Cerebellar cortex (tissue), 1 donor: ENCODE measurements at places on chromosomes 3 and 15.

DNA sequence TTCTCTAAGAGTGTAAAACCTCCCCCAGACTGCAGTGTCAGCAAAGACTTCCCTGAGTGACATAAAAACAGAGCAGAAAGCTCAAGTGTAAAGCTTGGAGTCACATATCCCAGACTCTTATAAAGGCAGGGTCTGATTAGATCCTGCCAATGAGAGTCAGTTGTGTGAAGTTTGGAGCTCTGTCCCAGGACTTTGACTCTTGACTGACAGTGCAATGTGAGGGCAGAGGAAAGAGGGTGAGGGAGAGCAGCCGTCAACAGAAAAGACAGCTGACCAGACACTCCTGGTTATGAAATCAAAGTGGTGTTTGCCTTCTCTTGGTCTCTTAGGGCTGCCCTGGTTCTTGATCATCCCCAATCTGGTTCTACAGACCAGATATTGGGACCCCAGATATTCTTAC lies 393.2 kb downstream of the ERC2 start:
- no peak for DNase-seq

DNA sequence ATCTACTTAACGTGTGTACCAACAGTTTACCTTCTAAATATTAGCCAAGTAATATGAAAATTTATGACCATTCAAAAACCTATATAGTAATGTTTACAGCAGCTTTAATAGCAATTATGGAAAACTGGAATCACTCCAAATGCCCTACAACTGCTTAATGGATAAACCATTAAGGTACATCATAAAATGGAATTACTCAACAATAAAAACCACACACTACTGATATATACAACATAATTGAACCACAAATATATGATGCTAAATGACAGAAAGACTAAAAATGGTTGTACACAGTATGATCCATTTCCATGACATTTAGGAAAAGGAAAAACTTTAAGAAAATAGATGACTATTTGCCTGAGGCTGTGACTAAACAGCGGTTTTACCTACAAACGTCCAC lies 467.1 kb upstream of the EPHA6 start:
- DNase-seq, result no peak

DNA sequence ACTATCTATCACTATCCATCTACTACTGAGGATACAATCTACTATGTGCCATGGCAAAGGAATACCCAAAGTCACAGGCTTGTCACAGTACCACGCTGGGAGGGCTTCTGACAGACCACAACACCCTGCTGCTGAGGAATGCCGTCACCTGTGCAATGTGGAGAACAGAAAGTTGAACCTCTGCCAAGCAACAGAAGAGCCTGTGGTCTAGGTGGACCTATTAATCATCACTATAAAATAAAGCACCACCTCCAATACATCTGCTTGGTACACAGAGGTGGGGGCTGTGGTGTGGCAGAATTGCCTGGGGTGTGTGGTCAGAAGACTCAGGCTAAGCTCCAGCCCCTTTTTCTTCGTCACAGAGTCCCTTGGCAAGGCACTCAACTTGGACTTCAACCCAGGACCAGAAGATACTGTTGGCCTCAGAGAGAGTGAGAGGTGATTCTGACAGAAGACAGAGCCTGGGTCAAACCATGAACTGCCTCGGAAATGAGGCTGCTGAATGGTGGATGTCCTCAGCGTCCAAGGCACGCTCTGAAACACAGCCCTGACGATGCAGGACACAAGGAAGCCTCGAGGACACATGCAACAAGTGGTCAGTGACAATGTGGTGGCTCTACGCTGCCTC lies 189.4 kb upstream of the CHRNA7 start:
- DNase-seq, result no peak

DNA sequence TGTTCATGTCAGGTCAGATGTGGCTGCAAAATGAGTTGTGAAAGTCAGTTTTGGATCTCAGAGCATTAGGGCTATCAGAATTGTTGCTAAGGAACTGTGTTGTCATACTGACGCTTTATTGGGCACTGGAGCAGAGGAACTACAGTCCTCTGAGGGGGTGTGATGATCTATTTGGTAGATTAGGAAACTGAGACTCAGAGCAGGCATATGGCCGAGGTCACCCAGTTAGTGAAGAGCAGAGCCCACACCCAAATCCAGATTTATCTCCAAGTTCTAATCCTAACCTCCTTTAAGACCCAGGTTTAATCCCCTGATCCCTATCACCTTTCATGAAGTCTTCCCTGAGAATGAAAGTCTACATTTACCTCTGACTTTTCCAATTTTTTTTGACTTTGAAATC lies 25.6 kb upstream of the GLCE start:
- DNase-seq, result no peak

DNA sequence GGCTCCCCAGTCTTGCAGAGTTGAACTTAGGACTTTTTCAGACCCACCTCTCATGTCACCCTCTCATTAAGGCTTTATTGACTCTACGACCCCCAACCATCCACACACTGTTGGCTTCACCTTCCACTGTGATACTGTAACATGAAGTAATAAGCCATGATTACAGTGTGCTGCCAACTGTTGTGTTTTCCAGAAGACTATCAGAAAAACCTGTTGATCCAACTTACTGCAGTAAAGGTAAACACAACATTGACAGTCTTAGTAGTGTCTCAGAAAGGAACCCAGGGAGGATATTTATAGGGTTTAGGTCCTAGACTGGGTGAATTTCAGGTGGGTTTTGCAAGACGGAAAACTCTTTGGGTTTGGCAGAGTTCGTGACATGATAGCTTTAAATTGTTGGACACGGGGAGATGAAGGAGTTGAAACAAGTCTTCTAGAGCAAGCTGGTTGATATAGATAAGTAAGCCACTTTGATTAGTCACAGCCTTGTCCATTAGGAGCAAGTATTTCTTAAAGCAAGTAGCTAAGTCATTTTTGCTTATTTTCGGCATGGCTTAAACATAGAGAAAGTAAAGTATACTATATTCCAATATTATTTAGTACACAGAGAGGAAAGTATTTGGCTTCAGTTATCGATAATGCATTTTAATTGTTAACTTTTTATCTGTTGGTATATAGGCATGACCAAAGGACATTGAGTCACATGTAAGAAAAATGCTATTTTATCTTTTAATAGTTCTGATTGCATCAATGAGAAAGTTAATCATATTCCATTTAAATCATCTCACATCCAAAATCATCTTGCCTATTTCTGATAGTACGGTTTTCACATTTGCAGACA lies 2.4 kb upstream of the COL6A5 start:
- DNase-seq, result no peak
